Mesothelial cell of epicardium (in vitro differentiated cells): ENCODE measurements at places on chromosomes 5 and 9.

DNA sequence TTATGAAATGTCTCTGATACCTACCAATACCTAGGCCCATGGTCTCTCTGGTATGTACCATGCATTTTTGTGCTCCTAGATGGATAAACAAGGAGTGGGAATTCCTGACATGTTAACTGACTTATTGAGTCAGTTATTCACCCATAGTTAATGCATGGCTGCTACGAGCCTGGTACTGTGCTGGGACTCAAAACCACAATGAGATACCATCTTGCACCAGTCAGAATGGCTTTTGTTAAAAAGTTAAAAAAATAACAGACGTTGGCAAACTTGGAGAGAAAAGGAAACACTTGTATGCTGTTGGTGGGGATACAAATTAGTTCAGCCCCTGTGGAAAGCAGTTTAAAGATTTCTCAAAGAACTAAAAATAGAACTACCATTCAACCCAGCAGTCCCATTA, 293.8 kb downstream of the OSTF1 start:
- DNase-seq, result no peak

- no peak for DNase-seq
Observed at GRCh38 chr5:41143131-41143901, 70.0 kb downstream of the C6 start.

- DNase-seq, result no peak
Observed at GRCh38 chr9:16268067-16268881, 602.2 kb downstream of the BNC2 start.

DNA sequence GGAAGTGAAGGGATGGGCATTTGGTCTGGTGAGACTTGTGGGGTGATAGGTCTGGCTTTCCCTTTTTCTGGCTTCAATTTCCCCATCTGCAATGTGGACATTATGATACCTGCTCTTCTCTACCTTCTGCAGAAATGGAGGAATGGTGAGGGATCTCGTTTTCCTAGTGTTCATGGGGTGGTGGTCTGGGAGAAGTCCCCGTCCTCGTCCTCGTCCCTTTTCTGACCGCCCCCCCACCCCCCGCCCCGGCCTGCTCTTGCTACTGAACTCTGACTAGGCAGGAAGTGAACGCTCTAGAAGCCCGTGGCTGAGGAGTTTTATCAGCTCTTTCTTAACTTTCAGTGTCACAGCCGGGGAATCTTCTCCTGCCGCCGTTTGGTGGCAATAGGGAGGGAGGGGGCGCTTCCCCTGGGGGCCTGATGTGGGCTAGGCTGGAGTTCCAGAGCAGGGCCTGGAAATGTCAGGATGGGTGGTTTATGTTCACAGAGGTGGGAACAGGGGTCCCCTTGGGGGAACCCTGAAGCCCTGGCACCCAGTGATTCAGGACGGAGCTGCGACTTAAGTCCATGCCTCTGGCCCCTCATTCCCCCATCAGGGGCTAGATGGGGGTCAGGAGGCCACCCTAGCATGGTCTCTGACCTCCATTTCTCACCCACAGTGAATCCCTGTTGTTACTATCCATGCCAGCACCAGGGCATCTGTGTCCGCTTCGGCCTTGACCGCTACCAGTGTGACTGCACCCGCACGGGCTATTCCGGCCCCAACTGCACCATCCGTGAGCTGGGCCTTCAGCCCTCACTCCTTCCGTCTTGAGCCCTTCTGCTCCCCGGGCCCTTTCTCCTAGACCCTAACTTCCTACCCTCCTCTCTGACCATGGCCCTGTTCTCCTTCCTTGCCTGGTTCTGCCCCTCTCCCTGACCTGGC, 6.7 kb downstream of the PTGS1 start:
- no peak for DNase-seq

DNA sequence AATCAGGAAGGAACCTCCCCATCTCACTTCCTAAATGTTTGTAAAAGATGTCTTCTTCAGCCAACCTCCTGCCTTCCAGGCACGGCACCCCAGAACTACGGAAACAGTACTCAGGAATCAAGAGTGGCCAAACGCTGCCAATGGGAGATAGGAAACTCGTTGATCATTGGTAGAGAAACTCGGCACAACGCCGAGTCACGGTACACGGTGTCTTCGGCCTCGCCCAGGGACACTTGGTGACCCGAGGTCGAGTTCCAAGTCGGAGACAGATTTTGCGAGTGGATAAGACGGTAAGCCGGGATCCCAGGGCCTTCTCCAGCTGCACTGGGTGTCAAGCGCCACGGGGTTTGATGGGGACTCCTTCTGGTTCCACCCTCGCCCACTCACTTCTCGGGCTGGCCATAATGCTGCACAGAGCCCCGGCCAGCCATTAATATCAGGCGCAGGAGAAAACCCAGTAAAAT, 343 bp downstream of the KIAA0825 start:
- no peak for DNase-seq

GRCh38 chr5:85143138-85143537, 758.5 kb upstream of the EDIL3 start:
- no peak for DNase-seq

- no peak for DNase-seq
Observed at GRCh38 chr5:142808878-142809598, 38.9 kb downstream of the ARHGAP26 start.

DNA sequence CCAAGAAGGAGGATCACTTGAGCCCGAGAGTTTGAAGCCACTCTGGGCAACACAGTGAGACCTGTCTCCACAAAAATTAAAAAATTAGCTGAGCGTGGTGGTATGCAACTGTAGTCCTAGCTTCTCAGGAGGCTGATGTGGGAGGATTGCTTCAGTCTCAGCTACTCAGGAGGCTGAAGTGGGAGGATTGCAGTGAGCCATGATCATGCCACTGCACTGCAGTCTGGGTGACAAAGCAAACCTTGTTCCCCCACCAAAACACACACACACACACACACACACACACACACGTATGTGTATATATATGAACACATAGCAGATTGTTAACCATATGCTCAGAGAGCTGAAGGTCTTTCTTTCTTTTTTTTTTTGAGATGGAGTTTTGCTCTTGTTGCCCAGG, 157.5 kb upstream of the MAST4 start:
- DNase-seq, result no peak

- no peak for DNase-seq
Observed at GRCh38 chr5:55495216-55495615, 39.5 kb downstream of the PLPP1 start.

DNA sequence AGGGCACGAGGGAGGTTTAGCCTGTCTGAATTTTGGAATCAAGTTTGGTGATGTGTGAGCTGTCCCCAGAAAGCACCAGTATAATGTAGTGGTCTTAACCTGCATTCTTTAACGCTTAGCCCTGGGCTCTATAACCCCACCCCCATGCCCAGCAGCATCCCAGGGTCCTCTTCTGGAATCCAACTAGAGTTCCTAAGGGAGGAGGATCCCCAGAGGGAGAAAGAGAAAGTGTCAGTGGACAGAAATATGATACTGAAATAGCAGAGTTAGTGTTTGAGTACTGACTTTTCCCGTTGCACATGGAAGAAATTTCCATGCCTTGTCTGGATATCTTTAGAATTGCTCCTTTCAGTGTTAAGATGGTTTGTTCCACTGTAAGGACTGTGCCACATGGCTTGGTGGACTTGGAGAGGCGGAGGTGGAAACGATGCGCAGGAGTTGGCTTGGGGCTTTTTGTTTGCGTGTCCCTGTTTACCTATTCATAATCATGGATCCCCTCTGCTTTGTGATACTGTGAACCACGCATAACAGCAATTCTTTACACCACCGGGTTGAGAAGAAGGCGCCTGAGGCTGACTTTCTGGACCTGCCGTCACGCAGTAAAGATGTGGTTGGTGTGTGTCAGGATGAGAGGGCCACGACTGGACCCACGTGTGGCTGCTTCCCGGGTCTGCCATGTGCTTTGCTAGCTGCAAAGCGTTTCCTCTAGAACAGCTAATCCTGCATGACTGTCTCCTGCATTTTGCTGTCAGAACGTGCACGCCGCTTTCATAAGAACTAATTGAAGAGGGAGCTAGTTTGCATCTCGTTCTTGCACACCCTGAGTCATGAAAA, 142.3 kb downstream of the SMARCA2 start:
- DNase-seq, result no peak

DNA sequence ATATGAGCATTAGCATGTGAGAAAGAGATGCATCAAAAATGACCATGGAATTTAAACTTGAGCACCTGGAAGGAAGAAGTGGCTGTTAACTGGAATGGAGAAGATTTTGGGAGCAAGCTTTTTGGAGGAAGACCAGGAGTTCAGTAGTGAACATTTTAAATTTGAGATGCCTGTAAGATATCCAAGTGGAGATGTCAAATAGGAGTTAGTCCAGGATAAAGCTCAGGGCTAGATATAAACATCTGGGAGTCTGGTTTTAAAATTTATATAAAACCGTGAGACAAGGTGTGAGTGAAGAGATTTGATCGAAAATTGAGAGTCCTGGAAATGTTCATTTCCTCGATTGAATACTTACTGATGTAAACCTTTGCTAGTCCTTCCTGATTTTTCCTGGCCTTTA, 217.5 kb downstream of the ZSWIM6 start:
- no peak for DNase-seq

GRCh38 chr5:94891972-94892371, 273.5 kb downstream of the SLF1 start:
- no peak for DNase-seq

DNA sequence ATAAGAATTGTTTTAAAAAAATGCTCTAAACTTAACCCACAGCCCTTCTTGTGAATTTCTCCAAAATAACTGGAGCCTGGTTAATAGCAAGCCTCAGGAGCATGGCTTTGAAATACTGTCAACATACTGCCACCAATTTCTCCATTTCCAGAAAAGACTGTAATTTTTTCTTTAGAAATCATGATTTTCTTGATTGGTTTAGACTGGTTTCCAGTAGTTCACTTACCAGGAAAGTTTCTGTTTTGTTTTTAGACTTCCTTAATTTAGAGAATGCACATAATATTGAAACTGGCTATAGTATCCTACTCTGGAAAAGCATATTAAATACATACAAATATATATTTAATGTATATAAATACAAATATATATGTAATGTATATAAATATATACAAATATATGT, 4.5 kb upstream of the CD274 start:
- DNase-seq, result no peak

- DNase-seq, result no peak
Observed at GRCh38 chr5:72559866-72560766, 52.9 kb upstream of the ZNF366 start.

DNA sequence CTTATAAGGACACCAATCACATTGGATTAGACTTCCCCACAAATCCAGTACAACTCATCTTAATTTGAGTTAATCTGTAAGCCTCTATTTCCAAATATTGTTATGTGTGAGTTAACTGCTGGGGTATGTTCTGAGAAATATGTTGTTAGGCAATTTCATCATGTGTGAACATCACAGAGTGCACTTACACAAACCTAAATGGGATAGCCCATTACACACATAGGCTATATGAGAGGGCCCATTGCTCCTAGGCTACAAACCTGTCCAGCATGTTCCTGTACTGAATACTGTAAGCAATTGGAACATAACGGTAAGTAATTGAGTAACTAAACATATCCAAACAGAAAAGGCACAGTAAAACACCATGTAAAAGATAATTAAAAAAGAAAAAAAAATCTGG, 19.1 kb upstream of the ARSI start:
- DNase-seq, result no peak

- DNase-seq, result no peak
Observed at GRCh38 chr9:7983490-7983889, 183.9 kb upstream of the DMAC1 start.

GRCh38 chr9:129162497-129163197, 15.4 kb downstream of the IER5L start:
- DNase-seq, result no peak

- DNase-seq, result peak; percentile 27
Observed at GRCh38 chr9:138024831-138025291, 147.3 kb downstream of the CACNA1B start.
